ENCODE measurements at places on chromosomes 11 and 22. TPM values are rescaled to one million over a fixed set of nuclear protein-coding genes. Genes with fewer than 3 reads are reported as not detected.

Gene MYRF
- 3.5 TPM for total RNA-seq

Gene EHF
- not detected for total RNA-seq

Gene TSKU
- total RNA-seq: 28.3 TPM

Gene SEC14L2
- 11.6 TPM for total RNA-seq

Gene PLAAT5
- 0.77 TPM for total RNA-seq

Gene LARGE2
- 0.48 TPM for total RNA-seq

Gene CCDC88B
- total RNA-seq: 0.91 TPM

GRCh38 chr11:40139536-40139935, 1319.9 kb downstream of the LRRC4C start:
- DNase-seq: no peak

DNA sequence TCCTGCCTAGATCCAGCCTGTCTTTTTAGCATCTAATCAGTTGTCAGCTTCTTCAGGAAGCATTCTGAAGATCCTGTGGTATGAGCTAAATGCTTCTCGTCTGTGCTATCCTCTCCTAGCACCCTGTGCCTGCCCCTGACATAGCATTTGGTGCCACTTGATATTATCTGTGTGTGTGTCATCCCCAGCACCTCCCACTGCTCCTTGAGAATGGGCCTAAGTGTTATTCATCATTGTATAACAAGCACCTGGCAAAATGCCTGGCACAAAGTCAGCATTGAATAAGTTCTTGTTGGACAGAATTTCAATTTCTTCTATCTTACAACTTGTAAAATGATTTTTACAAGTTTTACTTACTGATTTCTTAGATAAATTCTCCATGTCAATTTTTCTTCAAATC, 28.1 kb upstream of the OLFML1 start:
- DNase-seq: no peak

GRCh38 chr22:37545703-37546436, 14.4 kb upstream of the CDC42EP1 start:
- DNase-seq: peak; percentile 61

- DNase-seq: no peak
Observed at GRCh38 chr22:36933629-36934417, 20.4 kb downstream of the CSF2RB start.

GRCh38 chr22:34960005-34960404, 106.0 kb upstream of the ISX start:
- no peak for DNase-seq

GRCh38 chr11:45967506-45967905, 45.0 kb downstream of the LARGE2 start:
- DNase-seq: no peak

GRCh38 chr11:68016904-68017817, 7.0 kb downstream of the ALDH3B1 start:
- DNase-seq: peak; percentile 55

DNA sequence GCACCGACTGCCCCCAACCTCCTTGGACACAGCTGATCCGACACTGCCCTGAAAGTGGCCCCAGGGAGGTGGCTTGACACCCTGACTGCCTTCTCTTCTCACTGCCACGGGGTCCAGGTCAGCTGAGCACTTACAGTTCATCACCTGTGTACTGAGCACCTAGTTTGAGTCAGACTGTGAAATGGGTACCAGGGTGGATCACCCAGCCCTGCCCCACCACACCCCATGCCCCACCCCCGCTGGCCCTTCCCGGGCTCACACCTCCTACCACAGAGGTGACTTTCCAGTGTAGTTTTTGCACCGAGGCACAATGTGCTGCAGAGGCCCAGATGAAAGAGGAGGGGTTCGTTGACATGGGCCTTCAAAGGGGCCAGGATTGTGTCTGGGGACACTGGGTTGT, 59.5 kb downstream of the PRDM11 start:
- no peak for DNase-seq

- DNase-seq: no peak
Observed at GRCh38 chr11:2929950-2930703, 907 bp upstream of the PHLDA2 start.

DNA sequence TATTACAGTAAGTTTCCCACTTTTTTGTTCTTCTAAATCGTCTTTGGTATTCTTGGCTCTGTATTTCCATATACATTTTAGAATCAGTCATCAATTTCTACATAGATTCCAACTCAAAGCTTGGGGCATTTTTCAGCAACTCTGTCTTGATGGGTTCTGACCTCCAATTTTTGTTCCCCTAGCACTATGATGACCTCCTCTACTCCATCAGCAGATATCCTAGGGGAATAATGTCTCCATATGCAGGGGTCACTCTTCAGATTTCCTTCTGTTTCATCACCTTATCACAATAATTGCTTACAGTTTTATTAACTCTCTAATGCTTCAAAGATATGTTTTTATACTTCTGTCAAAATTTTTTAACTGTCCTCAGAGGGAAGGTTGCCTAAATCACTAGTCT, 91.3 kb upstream of the TP53AIP1 start:
- no peak for DNase-seq

- DNase-seq: no peak
Observed at GRCh38 chr22:45163099-45163450, 650 bp upstream of the NUP50 start.

GRCh38 chr11:69508974-69509373, 27.5 kb downstream of the LINC01488 start:
- no peak for DNase-seq

- no peak for DNase-seq
Observed at GRCh38 chr22:22738959-22739585, 94.7 kb downstream of the GGTLC2 start.

DNA sequence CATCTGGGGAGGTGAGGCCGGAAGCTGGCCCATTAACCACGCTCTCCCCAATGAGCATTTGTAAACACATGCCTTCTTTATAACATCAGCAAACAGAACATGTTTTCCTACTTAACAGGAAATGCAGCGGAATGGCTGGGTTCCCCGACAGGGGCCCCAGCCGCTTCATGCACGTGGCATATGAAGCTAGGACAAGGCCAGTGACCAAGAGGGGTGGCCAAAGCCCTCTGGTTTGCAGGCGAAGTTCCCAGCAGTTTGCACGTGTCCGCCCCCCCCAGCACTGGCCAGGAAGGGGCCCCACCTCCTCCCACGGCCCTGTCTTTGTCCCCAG, 38.7 kb upstream of the LINC01488 start:
- DNase-seq: no peak
